ENCODE measurements at places on chromosomes 5 and 9.

GRCh38 chr5:34715711-34716110, 59.6 kb downstream of the RAI14 start:
- peak; percentile 48 for DNase-seq

DNA sequence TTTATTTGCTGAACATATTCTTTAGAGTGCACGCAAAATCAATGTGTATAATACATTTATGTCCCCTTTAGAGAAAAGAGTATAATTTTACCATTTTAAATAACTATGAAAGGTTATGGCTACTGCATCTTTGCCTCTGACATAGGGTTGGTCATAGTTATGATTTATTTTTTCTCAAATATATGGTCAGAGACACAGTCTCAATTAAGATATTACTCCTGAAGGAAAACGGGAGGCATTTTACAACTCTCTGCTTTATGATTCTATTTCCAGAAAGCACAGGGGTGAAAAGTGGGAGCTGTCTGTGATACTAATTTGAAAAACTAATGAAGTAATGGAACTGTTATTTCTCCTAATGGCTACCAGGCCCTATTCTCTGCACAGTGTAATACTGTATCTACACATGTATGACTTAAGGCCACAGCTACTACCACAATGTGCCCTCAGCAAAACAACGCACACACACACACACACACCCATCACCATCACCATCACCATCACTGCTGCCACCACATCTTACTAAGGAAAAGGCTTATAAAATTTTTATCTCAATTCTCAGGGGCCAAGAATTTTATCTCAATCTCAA, 262.9 kb downstream of the EFNA5 start:
- no peak for DNase-seq

DNA sequence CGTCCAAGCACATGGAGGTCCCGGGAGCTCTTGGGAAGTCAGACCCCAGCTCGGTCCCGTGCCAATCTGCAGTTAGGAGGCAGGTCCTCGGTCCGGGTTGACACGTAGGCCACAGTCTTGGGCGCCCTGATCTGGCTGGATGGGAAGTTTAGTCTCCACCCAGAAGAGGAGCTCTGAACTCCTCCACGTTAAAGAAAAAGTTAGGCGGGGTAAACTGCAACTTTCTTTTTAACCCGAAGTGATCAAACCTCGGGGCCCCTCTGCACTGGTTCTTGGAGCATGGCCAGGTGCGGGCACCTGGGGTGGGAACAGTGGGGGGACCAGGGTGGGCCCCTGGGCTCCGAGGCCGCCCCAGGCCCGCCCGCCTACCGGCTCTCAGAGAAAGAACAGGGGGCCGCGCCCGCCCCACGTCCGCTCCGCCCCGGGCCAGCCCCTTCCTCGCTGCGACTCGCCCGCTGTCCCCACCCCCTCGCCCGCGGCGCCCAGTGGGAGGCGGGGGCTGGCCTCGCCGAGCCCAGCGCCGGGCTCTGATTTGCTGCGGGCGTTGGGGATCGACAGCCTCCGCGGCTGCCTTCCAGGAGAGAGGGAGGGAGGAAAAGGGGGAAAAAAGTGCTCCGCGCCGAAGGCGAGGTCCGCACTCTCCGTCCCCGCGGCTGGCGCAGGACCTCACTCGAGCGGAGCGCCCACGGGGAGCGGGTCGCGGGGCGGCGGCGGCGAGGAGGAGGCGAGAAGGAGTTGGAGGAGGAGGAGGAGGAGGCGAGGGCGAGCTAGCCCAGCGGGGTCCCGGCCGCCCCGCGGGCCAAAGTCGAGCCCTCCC, at the start of gene COL5A1:
TSS of gene COL5A1 (plus strand) at position 631 of the 817 bp plus-strand sequence. CDS start 385 bp downstream, outside the sequence.
- DNase-seq: peak; percentile 92

DNA sequence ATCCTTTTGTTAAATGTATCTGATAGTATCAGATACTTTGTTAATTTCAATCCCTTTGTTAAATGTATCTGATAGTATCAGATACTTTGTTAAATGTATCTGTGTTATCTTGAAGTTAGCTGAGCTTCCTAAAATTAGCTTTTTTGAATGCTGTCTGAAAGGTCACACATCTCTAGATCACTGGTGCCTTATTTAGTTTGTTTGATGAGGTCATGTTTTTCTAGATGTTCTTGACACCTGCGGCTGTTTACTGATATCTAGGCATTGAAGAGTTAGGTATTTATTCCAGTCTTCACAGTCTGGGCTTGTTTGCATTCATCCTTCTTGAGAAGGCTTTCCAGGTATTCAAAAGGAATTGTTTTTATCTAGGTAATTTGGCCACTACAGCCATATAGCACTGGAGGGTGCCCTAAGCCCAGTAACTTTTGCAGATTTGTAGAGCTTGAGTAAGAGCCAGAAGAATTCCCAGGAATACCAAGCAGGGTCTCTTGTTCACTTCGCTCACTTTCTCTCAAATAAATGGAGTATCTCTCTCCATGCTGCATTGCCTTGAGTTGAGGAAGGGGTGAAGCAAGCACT, 435.4 kb upstream of the GRAMD2B start:
- no peak for DNase-seq

DNA sequence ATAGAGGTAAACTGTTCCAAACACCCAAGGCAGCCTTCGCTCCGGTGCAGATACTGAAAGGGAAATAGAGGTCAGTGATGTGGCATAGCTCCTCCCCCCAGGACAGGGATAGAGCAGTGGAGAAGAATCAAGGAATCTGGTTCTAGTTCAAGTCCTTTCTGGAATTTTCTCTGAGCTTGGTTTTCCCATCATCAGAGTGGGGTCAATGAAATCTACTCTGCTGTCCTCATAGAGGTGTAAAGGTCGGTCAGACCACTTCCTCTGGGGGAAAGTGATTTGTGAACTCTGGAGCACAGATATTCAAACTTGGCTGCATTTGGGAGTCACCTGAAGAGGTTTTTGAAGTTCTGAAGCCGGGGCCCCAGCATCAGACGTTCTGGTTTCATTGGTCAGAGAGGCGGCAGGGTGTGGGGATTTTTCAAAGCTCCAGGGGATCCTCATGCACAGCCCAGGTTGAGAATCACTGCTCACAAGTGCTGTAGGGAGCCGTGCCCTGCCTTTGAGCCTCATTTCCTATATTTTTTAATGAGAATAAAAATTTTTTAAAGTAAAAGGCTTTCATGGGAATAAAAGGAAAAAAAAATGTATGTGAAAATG, 105.7 kb upstream of the RAD23B start:
- DNase-seq: no peak

Measured in kidney (tissue), 22 donors.